Stimulated activated CD8-positive, alpha-beta memory T cell treated with anti-CD3 and anti-CD28 coated beads, Interleukin-15, amount 100 ng/mL, for 48 hours (primary cell): ENCODE measurements at places on chromosomes 16 and 17.

DNA sequence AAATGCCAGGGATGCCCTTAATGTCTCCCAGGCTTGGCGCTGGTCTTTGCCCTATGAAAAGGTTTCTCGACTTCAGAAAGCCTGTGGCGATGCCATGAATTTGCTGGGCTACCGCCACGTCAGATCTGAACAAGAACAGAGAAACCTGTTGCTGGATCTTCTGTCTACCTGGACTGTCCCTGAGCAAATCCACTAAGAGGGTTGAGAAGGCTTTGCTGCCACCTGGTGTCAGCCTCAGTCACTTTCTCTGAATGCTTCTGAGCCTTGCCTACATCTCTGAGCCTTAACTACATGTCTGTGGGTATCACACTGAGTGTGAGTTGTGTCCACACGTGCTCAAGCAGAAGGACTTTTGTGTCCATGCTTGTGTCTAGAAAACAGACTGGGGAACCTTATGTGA is 11.4 kb downstream of the CHST4 start:
- DNase-seq, result no peak

DNA sequence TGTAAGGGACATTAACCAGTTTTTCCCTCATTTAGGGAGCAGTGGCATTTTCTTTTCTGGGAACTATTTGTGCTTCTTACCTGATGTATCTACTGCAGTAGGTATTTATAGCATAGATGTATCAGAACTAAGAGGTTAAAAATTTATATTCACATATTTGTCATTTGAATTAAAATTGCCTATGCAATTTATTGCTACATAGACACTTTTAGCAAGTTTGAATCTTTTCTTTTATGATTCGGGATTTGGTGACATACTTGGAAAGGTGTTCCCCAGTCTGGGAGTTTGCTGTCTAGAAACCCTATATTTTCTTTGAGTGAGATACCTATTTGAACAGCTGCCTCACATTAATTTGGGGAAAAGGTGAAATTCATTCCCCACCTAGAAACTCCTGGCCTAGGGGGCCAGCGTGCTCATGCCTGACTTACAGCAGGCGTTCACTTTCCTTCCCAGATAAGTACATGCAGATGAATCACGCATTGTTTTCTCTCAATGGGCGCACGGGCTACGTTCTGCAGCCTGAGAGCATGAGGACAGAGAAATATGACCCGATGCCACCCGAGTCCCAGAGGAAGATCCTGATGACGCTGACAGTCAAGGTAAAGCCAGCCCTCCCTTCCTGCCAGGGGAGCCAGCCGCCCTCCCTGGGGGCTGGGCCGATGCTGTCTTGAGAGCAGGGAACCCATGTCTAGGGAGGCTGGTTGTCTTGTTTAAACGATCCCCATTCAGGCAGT is 73.8 kb downstream of the SDR42E1 start:
- no peak for DNase-seq

- DNase-seq, result peak; percentile 38
Observed at GRCh38 chr17:55717898-55718735, 4.5 kb downstream of the TMEM100 start.

DNA sequence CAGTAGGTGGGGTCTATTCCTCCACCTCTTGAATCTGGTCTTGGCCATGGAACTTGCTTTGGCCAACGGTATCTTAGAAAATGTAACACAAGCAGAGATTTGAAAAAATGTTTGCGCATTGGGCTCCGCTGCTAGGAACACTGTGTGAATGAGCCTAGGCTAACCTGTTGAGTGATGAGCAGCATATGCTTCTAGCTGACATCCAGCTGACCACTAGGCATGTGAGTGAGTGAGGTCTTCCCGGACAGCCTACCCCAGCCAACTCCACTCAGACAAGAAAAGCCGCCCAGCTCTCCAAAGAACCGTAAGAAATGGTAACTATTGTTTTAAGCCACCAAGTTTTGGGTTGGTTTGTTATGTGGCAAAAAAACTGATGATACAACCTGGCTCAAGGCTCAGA is 31.4 kb upstream of the BCO1 start:
- DNase-seq, result no peak

DNA sequence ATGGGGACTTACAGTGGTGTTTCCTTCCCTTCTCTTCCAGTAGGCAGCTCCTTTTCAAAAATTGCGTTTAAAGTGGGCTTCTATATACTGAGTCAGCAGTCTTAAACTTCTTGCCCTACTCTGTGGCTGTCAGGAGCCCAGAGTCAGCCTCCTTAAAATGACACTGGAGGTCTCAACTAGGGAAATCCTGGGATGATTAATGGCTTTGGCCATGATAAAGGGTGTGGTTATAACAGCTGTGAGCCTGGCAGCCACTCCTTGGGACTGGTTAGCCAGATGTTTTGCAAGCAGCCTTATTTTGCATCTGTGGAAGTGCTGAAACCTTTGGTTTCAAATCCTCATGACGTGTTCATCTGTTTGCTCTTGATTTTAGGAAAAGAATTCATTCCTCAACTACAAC is 25.0 kb downstream of the TAC4 start:
- no peak for DNase-seq

DNA sequence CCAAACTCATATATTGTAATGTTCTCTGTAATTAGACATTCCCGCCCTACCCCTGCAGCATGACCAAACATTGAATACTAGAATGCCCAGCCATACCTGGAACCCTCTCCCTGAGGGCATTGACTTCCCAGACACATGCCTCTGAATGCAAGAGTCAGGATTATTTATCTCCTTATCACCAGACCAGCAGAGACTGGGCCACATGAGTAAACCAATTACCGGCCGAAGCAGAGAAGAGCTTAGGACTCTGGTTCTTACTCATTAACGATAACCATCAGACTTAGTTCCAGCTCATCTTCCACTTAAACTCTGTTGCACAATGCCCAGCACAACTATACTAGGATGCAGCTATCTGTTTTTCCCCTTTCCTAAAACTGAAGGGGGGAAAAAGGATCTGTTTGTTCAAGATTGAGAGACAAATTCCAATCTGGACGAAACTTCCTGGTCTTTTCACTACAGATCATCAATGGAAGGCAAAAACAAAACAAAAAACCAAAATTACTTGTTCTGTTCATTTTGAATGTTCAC is 88.2 kb upstream of the CORO6 start:
- DNase-seq, result no peak

- no peak for DNase-seq
Observed at GRCh38 chr16:87017371-87018012, 299.7 kb downstream of the C16orf95 start.

- DNase-seq, result no peak
Observed at GRCh38 chr16:78396046-78396445, 296.6 kb downstream of the WWOX start.
